ENCODE measurements at places on chromosomes 6 and 20. TPM values are rescaled to one million over a fixed set of nuclear protein-coding genes. Genes with fewer than 3 reads are reported as not detected.

- no peaks in the 10 kb centered on the region for H3K27me3 ChIP-seq
- H3K4me3 ChIP-seq = no peak overlapping the region
- no peak for DNase-seq
Measured at GRCh38 chr20:44401770-44402390, 46.4 kb downstream of the HNF4A start.

RSPO4 gene
- not detected for polyA plus RNA-seq

- H3K4me1 ChIP-seq = no peaks in the 10 kb centered on the region
- H3K4me3 ChIP-seq = no peak overlapping the region
- no peak overlapping the region for H3K27ac ChIP-seq
- no peak for DNase-seq
- no peaks in the 10 kb centered on the region for H3K27me3 ChIP-seq
- peaks cover 7% of the 10 kb centered on the region for H3K36me3 ChIP-seq
Measured at GRCh38 chr20:10419550-10420133, 14.4 kb downstream of the MKKS start.

GRCh38 chr6:9482030-9482738, 932.7 kb downstream of the TFAP2A start:
- H3K27ac ChIP-seq = no peak overlapping the region
- no peak overlapping the region for H3K4me3 ChIP-seq
- H3K36me3 ChIP-seq = no peaks in the 10 kb centered on the region
- no peaks in the 10 kb centered on the region for H3K27me3 ChIP-seq
- no peak for DNase-seq
- H3K4me1 ChIP-seq = no peaks in the 10 kb centered on the region

- no peaks in the 10 kb centered on the region for H3K36me3 ChIP-seq
- H3K27me3 ChIP-seq = no peaks in the 10 kb centered on the region
- DNase-seq = peak; percentile 15
- H3K4me3 ChIP-seq = peak overlapping the region; percentile 67
- H3K4me1 ChIP-seq = peaks cover 67% of the 10 kb centered on the region
Measured at GRCh38 chr6:109009962-109010704, 84.5 kb downstream of the SESN1 start.

TLDC2 gene
- polyA plus RNA-seq = not detected

ADGRG6 gene
- not detected for polyA plus RNA-seq

DNA sequence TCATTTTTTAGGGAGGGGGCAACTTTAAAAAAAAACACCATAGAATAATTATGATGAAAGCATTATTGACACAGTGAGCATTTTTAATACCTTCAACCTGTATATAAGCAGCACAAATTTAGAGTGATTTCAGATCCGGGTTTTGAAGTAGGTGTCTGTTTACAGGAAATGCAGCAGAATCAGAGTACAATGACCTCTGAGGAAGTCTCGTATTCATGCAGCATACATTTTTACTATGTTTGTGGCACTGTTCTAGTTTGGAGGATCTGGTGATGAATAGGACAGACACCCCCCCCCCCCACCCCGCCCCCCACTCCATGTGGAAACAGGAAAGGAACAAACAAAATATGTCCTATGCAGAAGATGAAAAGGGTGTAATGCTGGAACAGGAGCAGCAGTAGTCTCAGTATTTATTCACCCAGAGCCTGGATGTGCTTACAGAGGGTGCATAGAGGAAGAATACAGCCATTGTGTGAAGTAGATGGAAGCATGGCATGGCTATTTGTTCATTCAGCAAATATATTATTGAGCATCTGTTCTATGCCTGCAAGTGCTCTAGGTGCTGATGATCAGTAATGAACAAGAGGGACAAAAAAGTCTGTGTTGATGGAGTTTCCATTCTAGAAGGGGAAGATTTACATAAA, 19.7 kb downstream of the VAPB start:
- H3K27ac ChIP-seq = peak overlapping the region; percentile 40
- H3K27me3 ChIP-seq = no peaks in the 10 kb centered on the region
- peaks cover 66% of the 10 kb centered on the region for H3K4me1 ChIP-seq
- no peak overlapping the region for H3K4me3 ChIP-seq
- peak; percentile 23 for DNase-seq
- H3K36me3 ChIP-seq = no peaks in the 10 kb centered on the region

DNA sequence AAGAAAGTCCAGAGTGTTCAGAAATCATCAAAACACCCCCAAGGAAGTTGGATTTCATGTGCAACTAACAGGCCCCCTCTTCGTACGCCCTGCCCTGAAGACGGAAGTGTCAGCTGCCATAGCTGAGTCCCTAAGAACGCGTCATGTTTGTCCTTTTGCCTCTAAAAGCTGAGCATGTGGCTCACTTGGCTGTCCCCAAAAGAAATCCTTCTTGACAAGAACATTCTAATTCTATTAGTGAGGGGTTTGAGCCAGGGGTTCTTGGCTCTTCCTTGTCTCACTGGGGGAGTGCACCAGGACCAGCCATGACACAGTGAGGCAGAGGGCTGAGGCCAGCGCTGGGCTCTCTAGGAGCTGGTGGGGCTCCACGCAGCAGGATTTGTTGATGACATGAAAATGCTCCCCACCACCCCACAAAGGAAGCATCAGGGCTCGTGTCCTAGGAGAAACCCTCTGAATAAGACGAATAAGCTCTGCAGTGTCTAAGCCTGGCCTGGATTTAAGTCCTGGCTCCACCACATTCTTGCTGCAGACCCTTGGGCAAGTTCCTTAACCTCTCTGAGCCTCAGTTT, 20.0 kb upstream of the SPO11 start:
- H3K4me1 ChIP-seq = no peaks in the 10 kb centered on the region
- no peaks in the 10 kb centered on the region for H3K36me3 ChIP-seq
- H3K27ac ChIP-seq = no peak overlapping the region
- no peaks in the 10 kb centered on the region for H3K27me3 ChIP-seq
- no peak overlapping the region for H3K4me3 ChIP-seq

MAP7 gene
- 0.60 TPM for polyA plus RNA-seq

GRCh38 chr6:10138917-10139316, 276.0 kb downstream of the TFAP2A start:
- H3K4me3 ChIP-seq = no peak overlapping the region
- DNase-seq = no peak
- H3K27me3 ChIP-seq = peaks cover 3% of the 10 kb centered on the region
- H3K4me1 ChIP-seq = no peaks in the 10 kb centered on the region

GRCh38 chr6:167576828-167577503, 249.7 kb upstream of the AFDN start:
- H3K36me3 ChIP-seq = no peaks in the 10 kb centered on the region
- no peak overlapping the region for H3K27ac ChIP-seq
- DNase-seq = no peak
- no peaks in the 10 kb centered on the region for H3K4me1 ChIP-seq

DNA sequence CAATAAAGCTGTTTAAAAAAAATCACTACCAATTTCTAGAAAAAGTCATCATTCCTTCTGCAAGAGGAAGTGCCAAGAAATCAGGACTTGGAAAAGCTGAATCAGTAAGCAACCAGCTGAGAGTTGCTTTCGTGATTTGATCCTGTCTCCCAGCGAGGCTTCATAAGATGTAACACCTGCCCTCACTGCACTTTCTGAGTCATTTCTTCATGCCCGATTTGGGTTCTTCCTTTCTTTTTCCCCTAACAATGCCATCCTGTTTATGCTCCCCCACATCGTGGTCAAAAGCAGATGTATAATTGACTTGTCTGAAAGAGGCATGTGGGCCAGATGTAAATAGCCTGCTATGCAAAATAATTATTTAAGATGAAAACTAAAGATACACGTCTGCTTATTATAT, 52.1 kb downstream of the RIPOR2 start:
- peak overlapping the region; percentile 42 for H3K27ac ChIP-seq
- H3K4me1 ChIP-seq = peaks cover 96% of the 10 kb centered on the region
- H3K27me3 ChIP-seq = no peaks in the 10 kb centered on the region

PEX3 gene
- 26.2 TPM for polyA plus RNA-seq

PHACTR3 gene
- polyA plus RNA-seq = not detected

All from CD4-positive, alpha-beta memory T cell (primary cell).